ENCODE measurements at places on chromosomes 13 and 19.

DNA sequence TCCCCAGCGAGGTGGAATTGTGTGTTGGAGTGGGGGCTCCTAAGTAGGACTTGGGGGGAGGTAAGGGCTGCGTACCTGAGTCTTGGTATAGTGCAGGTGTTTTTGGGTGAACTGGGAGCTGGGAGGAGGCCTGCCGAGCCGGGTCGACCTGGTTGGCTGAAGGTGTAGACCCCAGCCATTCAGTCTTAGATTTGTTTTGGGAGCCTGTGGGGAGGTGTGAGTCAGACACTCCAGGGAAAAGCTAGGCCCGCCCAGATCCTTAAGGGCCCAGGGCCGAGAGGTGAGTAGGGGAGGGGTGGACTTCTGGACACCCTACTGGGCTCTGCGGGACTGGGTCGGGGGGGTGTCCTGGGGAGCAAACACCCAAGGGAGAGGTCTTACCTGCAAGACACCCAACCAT, 935 bp downstream of the CRB3 start:
- DNase-seq: peak; percentile 14

- DNase-seq: peak; percentile 78
These were observed 4.9 kb upstream of the DMKN start for GRCh38 chr19:35518313-35518712.

- no peak for DNase-seq
These were observed 338.9 kb downstream of the TEX29 start for GRCh38 chr13:111659219-111659775.

DNA sequence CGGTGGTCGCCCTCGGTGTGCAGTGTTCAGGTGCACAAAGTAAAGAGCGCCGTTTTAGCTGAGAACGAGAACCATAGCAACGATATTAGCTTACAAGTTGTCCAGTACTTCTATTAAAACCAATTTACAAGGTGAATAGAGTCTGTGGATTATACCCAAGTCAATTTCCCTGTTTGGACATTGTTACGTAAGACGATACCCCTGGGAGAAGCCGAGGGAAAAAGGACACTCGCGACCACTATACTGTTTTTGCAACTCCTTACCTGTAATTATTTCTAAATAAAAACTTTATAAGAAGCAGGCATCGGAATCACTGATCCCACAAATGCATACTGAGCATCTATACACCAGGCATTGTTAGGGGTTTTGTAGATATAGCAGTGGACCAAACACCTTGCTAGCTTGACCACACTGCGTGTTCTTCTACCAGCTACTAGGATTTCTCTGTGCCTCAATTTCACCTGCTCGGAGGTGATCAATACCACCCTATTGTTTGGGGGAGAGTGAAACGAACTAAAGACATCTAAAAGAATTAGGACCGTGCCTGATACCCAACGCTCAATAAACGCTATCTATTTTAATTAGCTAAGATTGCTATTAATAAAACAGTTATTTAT, 488 bp upstream of the EEF2 start:
- no peak for DNase-seq

DNA sequence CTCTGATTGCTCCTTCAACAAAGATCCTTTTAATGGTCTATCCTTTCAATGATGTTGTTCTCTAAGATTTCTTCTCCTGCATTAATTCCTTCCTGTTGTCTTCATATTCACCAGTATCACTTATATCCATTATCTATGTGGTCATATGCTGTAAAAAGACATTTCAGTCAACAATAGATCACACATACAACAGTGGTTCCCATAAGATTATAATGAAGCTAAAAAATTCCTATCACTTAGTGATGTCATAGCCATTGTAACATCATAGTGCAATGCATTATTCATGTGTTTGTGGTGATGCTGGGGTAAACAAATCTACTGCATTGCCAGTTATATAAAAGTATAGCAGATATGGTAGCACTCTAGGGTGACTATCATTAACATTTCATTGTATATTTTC, 266.1 kb downstream of the LHFPL6 start:
- no peak for DNase-seq

GRCh38 chr19:35890113-35890650, 10.2 kb downstream of the NFKBID start:
- no peak for DNase-seq

DNA sequence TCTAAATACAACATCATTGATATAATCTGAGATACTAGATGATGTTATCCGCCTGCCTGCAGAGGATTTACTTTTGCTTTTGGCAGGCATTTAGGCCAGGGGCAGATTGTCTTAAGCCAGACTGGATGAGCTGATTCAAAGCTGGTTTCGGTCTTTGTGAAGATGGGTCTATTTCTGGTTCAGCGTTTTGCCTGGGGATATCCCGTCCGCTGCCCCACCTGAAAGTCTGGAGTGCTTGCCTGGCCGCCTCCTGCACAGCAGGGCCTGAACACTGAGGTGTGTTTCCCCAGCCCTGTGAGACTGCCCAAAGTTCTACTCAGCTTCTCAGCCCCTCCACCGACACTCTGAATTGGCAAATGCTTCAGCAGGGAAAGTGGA, 149.7 kb downstream of the KATNAL1 start:
- no peak for DNase-seq

GRCh38 chr19:46616631-46617322, 8.1 kb downstream of the PTGIR start:
- peak; percentile 28 for DNase-seq

- no peak for DNase-seq
These were observed 20.8 kb downstream of the DOT1L start for GRCh38 chr19:2184422-2184975.

DNA sequence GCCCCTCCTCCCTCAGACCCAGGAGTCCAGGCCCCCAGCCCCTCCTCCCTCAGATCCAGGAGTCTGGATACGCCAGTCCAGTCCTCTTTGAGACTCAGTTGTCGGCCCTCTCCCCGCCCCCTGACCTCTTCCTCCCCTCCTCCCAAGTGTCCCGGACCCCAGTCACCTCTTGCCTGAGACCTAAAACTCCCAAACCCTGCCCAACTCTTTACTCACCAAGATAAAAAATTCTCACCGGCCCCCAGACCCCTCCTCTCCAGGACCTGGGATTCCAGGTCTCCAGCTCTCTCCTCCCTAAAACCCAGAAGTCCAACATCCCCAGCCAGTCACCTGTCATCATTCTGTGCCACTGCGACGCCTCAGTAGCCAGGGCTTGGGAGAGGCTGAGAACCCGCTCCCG, 1.4 kb upstream of the HSD17B14 start:
- DNase-seq: no peak

DNA sequence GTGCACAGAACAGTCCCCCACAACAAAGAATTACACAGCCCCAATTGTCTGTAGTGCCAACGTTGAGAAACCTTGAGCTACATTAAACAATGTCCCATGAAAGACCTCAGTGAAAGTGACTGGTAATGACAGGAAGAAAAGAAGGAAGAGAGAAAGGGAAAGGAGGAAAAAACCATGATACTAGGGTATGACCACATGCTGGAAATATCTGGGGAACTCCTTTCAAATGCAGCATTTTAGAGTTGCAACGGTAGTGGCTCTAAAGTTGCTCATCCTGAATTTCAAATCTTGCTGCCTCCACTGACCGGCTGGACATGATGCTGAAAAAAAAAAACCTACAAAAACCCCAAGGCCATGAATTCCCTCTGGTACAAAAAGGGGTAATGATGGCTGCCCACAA, 26.5 kb downstream of the FPR3 start:
- DNase-seq: no peak

- DNase-seq: no peak
These were observed 426.1 kb downstream of the EFNB2 start for GRCh38 chr13:106109391-106109791.

DNA sequence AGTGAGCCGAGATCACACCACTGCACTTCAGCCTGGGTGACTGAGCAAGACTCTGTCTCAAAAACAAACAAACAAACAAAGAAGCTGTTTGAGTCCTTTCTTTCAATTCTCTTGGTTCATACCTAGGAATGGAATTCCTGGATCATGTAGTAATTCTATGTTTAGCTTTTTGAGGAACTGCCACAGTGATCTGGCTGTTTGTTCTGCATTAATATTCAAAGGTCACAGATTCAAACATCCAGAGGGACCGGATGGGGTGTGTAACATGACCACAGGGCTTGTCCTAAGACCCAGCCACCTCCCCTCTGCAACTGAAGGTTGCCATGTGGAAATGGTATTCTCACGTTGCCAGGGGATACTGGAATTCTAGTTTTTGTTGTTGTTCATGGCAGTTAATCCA, 10.2 kb downstream of the COLGALT1 start:
- peak; percentile 61 for DNase-seq

DNA sequence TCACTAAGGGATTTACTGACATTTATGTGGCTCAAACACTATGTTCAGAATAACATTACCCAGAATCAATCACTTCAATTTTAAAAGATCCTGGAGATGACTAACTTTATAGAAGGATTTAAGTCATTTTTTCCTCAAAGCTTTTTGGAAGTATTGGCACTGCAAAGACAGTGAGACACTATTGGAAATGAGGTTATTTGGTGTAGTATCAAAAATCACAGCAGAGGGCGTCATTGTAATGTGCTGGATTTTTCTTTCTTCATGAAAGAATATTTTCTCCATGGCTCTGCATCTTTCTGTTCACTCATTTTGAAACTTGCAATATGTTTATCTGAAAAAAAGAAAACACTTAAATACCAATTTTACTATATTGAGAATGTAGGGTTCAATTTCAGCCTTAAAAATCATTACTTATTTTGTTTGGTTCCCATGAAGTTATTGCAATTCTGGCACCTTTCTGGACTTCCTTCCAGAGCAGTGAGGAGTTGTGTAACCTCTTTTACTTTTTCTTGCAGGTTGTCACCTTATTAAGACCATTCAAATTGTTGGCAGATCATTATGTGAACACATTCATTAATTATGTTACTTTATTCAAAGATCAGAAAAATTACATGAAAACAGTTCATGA, 3.7 kb upstream of the CSNK1A1L start:
- peak; percentile 35 for DNase-seq

GRCh38 chr13:41060082-41060723, 1.1 kb upstream of the WBP4 start:
- DNase-seq: peak; percentile 76

DNA sequence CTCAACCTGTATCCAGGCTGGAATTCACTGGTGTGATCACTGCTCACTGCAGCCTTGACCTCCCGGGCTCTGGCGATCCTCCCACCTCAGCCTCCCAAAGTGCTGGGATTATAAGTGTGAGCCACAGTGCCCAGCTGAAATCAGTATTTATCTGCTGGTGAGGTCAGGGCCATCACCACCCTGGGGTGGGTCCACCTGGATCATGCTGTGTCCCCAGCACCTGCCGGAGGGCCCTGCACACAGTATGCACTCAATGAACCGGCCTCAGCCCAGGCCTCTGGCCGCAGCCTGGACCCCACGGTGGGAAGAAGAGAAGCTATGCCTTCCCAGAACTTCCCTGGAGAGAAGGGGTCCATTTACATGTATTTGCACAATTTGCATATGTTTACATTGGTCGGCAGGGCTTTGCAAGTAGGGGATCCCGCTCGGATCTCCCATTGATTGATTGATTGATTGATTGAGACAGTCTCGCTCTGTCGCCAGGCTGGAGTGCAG, 2.6 kb upstream of the SLC5A5 start:
- DNase-seq: no peak

- no peak for DNase-seq
These were observed 244.4 kb upstream of the MAB21L1 start for GRCh38 chr13:35720690-35721554.

GRCh38 chr13:46531953-46532352, 21.0 kb upstream of the LRCH1 start:
- no peak for DNase-seq

GRCh38 chr13:54165581-54166215, 1137.1 kb downstream of the OLFM4 start:
- DNase-seq: no peak

- no peak for DNase-seq
These were observed 9.9 kb downstream of the ETFB start for GRCh38 chr19:51356159-51356801.

- DNase-seq: no peak
These were observed 5.9 kb downstream of the SLAIN1 start for GRCh38 chr13:77703408-77703807.

- DNase-seq: no peak
These were observed 21.6 kb upstream of the NAA16 start for GRCh38 chr13:41289463-41289881.

GRCh38 chr19:18420930-18421329, 1.7 kb downstream of the SSBP4 start:
- no peak for DNase-seq

- no peak for DNase-seq
These were observed 575 bp downstream of the CARM1 start for GRCh38 chr19:10871711-10872545.

- DNase-seq: no peak
These were observed 5.2 kb downstream of the STARD13 start for GRCh38 chr13:33280279-33280905.

- DNase-seq: no peak
These were observed 135.1 kb upstream of the FRY start for GRCh38 chr13:31896427-31896826.

Data from renal cortical epithelial cell (primary cell).